ENCODE measurements at places on chromosomes 3 and 15.

DNA sequence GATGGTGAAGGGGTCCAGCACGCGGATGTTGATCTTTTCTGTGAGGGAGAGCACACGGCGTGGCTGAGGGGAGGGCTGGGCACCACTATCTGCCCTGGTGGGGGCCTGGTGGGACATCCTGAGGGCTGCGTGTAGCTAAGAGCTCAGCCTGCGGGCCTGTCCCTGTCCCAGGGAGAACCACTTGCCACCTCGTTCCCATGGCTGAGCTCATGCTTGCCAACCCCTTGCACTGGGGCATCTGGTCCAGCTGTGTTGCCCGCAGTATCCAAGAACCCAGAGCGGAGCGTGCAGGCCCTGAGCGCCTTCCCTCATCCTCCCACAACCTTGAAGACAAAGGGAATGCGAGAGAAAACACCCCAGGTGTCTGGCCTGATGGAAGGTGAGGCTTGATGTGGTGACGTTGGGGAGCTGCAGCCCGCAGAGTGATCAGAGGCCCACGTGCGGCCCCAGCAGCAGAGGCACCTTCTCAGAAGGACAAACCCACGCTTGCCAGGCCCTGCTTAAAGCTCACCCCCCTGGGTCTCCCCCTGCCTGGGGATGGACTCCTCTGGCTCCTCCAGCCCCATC, 28.9 kb downstream of the TKT start:
- no peak for DNase-seq

GRCh38 chr3:55720614-55721013, 233.5 kb upstream of the WNT5A start:
- peak; percentile 68 for DNase-seq

- DNase-seq = peak; percentile 57
These were observed 62.7 kb upstream of the MFGE8 start for GRCh38 chr15:88975891-88976290.

DNA sequence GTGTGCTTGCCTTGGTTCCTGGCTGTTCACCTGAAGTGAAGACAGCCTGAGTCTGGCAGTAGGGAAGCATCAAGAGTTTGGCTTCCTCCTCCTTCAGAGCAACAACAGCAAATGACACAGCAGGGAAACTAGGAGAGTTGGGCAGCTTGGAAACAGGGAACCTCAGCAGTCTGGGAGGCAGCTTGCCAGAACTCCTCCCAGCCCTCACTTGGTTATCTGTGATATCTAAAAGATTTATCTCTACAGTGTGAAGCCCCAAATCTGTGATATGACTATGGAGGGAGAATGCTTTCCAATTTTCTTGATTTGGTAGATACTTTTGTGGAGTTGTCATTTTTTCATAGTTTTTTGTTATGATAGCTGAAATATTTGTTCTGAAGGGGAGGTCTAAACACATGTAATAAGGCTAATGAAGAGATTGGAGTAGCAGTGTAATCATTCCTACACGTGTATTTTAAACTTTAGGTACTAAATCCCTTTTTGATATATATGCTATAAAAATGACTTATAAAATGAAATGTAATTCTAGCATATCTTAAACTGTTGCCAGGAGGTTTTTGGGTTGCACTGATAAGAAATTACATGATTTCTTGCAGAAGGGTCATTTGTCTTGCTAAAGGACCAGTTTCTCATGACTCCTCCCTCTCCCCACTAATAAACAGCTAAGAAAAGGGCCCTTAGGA, 20.8 kb downstream of the UBE2E1 start:
- DNase-seq = no peak

DNA sequence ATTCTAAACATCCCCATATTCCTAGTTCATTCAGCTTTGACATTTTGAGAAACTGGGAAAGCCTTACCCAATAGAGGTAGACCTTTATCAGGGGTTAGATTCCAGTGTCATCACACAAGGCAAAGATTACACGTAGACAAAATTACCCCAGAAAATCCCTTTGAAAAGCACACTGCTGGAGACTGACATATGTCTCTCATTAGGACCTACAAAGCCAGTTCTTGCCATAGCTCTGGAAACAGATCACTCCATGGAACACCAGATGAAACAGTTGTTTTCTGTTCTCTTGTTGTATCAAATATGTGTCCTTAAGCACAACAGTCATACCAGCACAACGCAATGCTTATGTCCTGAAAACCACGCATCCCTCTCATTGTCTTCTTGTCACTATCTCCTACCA, 44.7 kb downstream of the RARB start:
- DNase-seq = no peak

DNA sequence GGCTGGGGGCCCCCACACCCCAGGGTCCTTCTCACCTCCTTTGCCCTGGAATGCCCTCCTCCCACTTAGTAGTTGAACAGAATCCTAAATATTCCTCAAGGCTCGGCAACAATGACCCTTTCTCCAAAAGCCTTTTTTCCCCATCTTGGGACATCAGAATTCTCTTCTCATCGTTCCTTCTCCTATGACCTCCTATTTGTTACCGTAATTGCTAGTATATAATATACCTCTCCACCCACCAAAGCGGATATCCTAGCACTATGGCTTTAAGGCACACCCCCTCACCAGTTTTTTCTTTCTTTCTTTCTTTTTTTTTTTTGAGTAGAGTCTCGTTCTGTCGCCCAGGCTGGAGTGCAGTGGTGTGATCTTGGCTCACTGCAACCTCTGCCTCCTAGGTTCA, 16.8 kb downstream of the HDAC11 start:
- DNase-seq = no peak

DNA sequence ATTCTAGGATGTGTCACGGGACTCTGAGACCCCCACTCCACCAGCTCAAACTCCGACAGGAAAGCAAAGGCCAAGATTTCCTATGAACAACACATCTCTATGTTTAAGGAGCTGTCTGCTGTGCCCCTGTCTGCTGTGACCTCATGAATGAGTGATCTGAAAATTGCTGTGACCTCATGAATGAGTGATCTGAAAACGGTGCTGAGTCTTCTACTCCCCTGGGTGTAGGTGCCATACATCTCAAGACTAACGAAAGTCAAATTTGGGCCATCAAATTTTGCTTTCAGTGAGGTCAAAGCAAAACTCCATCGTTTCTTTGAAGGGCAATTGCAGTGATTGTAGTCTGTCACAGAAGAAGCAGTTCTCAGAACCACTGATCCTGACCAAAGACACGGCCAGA, 24.4 kb downstream of the IL5RA start:
- no peak for DNase-seq

Measured in AG10803 (cell line).